ENCODE measurements at places on chromosomes 5 and 9.

- no peak for DNase-seq
These were observed 58.9 kb downstream of the DOCK2 start for GRCh38 chr5:169695919-169696490.

GRCh38 chr5:35656721-35657120 is 39.1 kb downstream of the SPEF2 start:
- DNase-seq = no peak

DNA sequence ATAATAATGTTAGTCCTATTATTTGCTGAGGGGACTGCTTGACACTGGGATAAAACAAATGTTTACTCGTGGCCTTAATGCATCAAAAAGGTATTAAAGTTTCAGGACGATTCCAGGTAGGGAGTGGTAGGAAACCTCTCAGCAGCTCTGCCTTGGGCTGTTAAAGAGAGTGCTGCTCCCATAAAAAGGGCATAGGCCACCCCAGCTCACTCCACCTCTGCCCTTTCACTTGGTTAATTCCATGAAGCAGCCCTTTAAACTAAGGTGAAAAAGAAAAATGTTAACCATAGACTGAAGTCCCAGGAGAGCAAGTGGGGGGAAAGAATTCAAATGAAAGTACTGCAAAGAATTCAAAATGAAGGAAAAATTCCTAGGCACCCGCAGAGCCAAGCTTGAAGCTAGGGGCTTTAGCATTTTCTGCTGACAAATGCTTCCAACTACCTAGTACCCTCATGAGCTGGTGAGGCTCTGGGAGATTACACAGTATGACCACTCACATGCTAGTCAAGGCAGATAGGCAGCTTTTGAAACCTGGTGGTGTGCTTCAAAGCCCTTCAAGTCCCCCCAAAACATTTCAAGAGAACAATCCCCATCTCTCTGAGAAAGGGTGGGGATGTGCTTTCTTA is 8.5 kb downstream of the KLF9 start:
- no peak for DNase-seq

GRCh38 chr5:43078956-43079355 is 38.8 kb upstream of the ANXA2R start:
- no peak for DNase-seq

GRCh38 chr9:78525986-78526560 is 229.1 kb downstream of the PSAT1 start:
- no peak for DNase-seq

- DNase-seq = no peak
These were observed at the start of gene LRRC70 for GRCh38 chr5:62578540-62578939. Gene LRRC70, plus strand, starts transcription at chr5:62578819. Its CDS starts 620 bp downstream, at chr5:62579439.

GRCh38 chr5:25418319-25418859 is 773.6 kb upstream of the CDH10 start:
- DNase-seq = no peak

DNA sequence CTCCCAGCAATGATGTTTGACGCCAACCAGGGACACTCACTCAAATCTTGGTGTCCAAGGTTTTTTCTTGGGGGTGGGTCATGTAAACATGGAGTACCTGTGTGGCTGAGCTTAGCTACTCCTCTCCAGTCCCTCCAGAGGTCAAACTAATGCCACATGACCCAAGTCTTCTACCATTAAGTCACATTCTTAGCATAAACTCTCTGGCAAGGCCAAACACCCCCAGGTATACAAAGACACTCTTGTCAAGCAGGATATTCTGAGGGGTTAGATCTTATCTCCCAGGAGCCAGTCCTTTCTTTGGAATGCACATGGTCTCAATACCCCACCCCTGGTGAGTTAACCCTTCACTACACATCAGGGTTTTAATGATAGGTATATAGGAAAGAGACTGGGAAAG is 161.4 kb downstream of the PDZD2 start:
- DNase-seq = no peak

GRCh38 chr5:82396871-82397514 is 118.8 kb upstream of the RPS23 start:
- DNase-seq = no peak

DNA sequence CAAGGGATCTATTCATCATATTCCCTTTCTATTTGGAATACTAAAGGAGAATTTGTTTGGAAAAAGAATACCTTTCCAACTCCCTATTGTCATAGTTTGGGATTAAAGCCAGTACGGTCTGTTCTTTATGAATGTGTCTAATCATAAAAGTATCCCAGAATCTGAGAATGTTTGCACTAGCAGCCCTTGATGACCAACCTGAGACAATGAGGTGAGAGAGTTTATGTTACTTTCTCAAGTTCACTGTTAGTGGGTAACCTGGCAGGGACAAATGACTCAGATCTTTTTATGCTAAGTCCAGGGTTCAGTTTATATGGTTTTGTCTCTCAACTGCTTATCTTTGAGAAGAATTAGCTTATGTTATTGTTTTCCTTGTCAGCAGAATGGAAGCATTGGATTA is 25.3 kb upstream of the TLR4 start:
- DNase-seq = no peak

GRCh38 chr9:35960039-35960655 is 2.2 kb upstream of the OR2S2 start:
- no peak for DNase-seq

- DNase-seq = no peak
These were observed 17.7 kb upstream of the TLX3 start for GRCh38 chr5:171291371-171291770.

GRCh38 chr9:8179381-8180053 is 379.9 kb upstream of the DMAC1 start:
- DNase-seq = no peak

DNA sequence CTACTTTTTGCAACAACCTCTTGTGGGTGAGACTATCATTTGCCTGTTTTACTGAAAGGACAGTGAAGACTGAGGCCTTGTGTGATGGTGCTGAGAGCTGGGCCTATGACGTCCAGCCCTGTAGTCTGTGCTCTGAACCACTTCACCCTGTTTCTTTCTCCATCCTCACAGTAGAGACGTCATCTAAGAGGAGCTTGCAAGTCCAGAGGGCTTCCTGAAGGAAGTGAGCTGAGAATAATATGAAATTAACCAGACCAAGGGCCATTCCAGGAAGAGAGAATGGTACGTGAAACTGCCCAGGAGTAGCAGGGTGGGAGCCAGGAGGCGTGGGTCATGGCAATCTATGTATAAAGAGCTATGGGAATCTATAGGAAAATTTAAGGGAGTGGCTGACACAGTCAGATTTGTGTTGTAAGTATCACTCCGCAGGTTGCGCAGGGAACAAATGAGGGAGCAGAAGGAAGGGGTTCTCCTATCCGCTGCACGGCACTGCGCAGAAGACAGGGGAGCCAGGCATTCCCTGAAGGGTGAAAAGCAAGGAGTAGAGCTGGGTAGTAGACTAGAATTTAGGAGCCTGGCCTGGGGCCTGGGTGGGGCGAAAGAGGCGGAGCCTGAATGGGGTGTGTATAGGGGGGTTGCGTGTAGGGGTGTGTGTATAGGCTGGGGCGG is 596 bp upstream of the FGFR4 start:
- DNase-seq = no peak

DNA sequence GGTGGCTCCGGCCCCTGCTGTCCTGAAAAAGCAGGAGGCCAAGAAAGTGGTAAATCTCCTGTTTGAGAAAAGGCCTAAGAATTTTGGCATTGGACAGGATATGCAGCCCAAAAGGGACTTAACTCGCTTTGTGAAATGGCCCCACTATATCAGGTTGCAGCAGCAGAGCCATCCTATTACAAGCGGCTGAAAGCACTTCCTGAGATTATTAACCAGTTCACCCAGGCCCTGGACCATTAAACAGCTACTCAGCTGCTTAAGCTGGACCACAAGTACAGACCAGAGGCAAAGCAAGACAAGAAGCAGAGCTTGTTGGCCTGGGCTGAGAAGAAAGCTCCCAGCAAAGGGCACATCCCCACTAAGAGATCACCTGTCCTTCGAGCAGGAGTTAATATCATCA is 89.7 kb downstream of the MLLT3 start:
- no peak for DNase-seq

DNA sequence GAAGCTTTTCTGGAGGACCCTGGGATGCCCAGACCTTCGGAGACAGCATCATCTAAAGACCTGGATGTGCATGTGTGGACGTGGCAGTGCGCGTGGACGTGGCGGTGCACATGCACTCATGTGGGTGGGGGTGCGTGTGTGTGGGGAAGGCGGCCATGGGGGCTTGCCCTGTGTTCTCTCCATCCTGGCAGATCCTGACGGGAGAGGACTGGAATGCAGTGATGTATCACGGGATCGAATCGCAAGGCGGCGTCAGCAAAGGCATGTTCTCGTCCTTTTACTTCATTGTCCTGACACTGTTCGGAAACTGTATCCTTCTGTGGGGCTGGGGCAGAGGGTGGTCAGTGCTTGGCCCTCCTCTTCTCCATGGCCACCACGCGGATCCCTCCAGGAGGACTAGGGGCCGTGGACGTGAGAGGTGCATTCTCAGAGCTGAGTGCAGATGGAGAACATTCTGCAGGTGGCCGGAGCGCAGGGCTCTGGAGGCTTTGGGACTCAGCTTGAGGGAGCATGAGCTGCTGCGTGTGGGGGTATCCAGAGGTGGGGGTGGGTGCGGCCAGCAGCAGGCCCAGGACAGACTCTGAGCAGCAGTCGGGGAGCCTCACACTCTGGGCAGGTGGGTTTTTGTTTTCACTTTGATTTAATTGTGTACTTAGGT is 129.1 kb downstream of the CACNA1B start:
- DNase-seq = no peak

- peak; percentile 6 for DNase-seq
These were observed 216.2 kb upstream of the CLINT1 start for GRCh38 chr5:158074992-158075769.

Data from stimulated activated CD8-positive, alpha-beta memory T cell treated with anti-CD3 and anti-CD28 coated beads, Interleukin-2, amount 100 ng/mL, for 1 hour (primary cell).